ENCODE measurements at places on chromosomes 4 and X.
A peak's percentile ranks its signal among the peaks of the same experiment; 100 is the strongest.

GRCh38 chr4:6183740-6184139 is 16.6 kb downstream of the JAKMIP1 start:
- peak; percentile 30 for DNase-seq

DNA sequence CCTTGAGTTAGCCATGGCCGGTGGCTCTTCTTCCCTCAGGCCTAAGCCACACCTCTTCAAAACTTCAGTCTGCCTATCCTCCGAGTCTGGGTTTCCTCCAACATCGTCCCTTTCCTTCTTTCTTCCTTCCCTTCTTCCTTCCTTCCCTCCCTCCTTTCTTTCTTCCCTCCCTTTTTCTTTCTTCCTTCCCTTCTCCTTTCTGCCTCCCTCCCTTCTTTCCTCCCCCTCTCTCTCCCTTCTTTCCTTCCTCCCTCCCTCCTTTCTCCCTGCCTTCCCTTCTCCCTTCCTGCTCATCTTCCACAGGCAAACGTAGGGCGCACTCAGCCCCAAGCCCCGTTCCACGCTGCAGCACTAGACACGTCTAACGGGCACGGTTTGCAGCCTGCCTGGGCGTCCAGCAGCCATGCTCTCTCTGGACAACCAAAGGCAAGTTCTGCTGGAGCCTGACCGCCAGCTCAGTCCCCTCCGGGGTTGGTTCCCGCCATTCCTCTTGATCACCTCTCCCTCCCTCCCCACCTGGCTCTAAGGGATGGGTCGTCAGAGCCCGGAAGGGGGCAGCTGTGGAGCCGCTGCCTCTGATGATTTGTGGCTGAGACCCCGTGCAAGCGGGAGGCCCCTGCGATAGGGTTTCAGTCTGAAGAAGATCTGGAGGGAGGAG is 34.1 kb upstream of the CLDN24 start:
- no peak for DNase-seq

GRCh38 chrX:9867753-9868152 is 81.5 kb downstream of the SHROOM2 start:
- no peak for DNase-seq

DNA sequence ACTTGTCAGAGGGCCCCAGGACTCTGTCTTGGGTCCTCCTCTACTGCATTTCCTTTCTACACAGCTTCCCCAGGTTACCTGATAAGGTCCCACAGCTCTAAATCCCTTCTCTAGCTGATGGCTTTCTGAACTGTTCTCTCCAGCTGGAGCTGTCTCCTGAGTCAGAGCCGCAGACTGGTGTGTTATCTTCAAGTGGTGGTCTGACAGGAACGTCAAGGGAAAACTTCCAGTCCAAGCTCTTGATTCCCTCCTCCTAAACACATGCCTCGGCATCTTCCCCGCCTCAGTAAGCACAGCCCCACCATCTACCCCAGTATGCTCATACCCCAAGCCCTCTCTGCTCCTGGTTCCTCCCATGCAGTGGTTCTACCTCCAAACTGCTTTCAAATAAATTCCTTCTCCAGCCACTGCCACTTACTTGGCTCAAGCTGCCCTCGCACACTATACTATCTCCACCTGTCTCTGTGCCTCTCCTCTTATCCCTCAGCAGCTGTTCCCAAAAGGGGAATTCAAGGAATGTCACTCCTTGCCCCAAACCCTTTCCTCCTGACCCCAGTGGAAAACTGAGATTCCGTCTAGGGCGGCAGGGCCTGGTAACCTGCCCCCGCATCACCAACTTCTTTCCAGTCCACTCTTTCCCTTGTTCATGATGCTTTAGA is 17.2 kb upstream of the CENPU start:
- DNase-seq, result no peak

- no peak for DNase-seq
These were observed 15.9 kb upstream of the STOX2 start for GRCh38 chr4:183889190-183889589.

GRCh38 chr4:140557831-140558435 is 10.8 kb downstream of the UCP1 start:
- no peak for DNase-seq

DNA sequence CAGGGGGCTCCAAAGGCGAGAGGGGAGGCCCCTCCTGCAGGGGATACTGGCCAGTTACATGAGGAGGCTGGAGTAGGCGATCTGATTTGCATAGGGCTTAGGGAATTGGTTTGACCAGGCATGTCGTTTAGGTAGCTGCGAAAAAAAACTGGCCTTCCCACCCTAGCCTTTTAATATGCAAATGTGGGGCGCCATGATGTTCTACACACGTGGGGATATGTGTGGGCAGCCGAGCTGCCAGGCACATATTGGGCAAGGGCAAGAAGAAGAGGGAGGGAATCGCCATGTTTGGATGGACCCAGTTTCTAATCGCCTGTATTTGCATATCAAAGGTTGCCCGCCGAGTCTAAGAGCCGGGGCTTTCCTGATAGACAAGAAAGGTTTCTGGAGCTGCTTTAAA is 121.3 kb downstream of the PRKX start:
- no peak for DNase-seq

DNA sequence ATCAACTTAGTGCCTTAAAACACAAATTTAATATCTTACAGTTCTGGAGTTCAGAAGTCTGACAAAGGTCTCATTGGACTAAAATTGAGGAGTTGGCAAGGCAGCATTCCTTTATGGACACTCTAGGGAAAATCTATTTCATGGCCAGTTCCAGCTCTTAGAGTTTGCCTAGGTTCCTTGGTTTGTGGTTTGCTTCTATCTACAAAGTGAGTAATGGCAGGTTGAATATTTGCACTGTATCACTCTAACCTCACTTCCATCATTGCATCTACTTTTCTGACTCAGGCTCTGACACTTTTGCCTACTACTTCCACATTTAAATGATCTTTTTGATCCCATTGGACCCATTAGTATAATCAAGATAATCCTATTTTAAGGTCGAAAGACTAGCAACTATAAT is 64.7 kb upstream of the PCDH10 start:
- DNase-seq, result no peak

DNA sequence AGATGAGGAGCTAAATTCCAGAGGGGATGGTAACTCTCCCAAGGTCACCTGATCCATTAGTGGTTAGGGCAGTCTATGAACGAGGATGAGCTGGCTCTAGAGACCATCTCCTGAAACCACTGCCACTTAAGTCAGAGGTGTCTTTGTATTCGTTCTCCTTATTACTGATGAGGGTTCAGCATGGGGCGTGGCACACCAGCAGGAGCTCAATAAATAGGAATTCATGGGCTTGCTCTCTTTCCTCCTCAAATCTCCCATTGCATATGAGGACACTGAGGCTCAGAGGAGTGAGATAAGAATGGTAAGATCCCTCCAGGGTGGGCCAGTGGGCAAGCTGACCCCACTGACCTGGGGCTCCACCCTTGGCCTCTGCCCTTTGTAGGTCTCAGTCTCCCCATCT is 1.7 kb upstream of the GATA1 start:
- DNase-seq, result no peak

DNA sequence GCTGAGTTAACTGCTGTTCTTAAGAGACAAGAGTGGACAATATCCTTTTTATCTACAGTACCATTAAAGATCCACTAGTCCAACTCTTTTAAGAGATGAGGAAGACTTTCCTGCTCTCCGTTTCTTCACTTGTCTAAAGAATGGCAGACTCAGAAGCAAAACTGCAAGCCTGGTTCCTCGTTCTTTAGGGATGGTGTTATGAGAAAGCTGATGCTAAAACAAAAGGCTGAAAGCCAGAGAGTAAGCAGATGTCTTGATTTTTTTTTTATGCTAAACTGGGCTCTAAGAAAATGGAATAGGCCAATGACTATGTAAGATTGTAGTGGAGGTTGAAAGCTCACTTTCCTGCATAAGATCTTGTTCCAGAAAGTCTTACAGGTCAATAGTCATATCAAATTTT is 78.1 kb downstream of the CNGA2 start:
- DNase-seq, result no peak

GRCh38 chrX:57771689-57772088 is 91.6 kb upstream of the NLRP2B start:
- no peak for DNase-seq

DNA sequence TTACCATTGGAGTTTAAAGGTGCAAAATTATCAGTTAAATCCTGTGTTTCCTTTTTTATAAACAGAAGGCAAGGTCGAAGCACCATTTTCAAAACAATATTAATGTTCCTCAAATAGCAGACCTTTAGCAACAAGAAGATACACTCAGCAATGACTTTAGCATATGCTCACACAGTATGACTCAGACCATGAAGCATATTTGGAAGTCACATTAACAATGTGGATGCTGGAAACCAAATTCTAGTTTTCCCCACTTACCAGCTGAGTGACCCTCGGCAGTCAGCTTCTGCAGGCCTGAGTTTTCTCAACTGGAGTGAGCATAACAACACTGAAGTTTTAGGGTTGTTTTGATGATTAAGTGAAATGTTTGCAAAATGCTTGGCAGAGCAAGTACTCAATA is 130.5 kb downstream of the ANK2 start:
- no peak for DNase-seq

- DNase-seq, result no peak
These were observed 28.4 kb upstream of the SLC10A7 start for GRCh38 chr4:146550161-146550560.

GRCh38 chr4:120611092-120611491 is 311.4 kb downstream of the PRDM5 start:
- DNase-seq, result no peak

DNA sequence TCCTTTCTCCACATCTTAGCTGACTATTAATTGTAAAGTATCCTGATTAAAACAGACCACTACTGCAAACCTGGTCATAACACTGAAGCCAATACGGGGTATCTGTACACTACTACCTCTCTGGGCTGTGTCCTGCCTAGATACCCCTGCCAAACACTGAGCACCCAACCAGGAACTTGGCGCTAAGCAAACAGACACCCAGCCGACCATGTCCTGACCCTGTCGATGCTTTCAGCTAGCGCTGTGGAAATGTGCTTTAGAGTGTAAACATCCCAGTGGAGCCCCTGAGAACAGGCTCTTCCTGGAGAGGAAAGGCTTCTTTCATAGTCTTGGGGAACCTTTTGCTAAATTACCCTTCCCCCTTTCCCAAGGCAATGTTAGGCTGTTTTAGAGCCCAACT is 52.9 kb downstream of the CCNG2 start:
- DNase-seq, result no peak

- no peak for DNase-seq
These were observed 483.5 kb downstream of the ARAP2 start for GRCh38 chr4:35760807-35761206.

DNA sequence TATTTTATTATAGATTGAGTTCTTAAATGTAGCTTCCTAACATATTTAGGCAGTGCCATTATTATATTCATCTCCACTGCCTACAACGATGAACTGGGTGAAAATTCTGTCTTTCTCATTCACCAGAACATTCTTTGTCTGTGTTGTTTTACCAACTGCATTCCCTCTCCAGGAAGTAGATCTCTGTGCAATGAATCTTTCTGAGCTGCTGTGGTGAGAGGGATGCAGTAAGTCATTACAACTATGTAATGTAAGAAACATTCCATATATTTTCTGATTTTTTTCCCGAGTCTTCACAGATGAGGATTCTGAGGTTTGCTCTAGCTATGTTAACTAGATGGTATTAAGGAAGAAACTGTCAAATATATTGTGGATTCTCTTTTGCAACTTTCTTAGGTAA is 811.9 kb upstream of the PCDH7 start:
- DNase-seq, result no peak

All from CD4-positive, alpha-beta T cell treated with Interleukin-12 subunit alpha and Interleukin-12 subunit beta, for 1 hour (primary cell).